ENCODE measurements at places on chromosomes 6 and 20.

DNA sequence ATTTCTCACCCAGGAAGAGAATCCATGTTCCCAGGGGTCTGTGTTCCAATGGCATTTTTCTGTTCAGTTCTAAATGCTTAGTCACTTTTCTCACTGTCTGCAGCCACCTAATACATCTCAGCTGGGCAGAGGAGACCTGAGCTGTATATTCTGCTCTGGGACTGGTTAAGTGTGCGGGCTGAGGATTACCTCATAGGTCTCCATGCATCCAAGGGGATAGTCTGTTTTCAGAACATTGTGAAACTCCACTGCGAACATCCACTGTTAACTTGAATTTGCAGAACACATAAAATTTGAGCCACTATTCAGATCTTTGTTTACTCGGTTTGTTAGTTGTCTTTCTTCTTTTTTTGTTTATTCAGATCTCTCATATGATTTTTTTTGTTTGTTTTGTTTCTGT lies 947.1 kb downstream of the TFAP2A start:
- no peak for DNase-seq

- no peak for DNase-seq
Measured at GRCh38 chr6:169070506-169071176, 183.0 kb downstream of the THBS2 start.

DNA sequence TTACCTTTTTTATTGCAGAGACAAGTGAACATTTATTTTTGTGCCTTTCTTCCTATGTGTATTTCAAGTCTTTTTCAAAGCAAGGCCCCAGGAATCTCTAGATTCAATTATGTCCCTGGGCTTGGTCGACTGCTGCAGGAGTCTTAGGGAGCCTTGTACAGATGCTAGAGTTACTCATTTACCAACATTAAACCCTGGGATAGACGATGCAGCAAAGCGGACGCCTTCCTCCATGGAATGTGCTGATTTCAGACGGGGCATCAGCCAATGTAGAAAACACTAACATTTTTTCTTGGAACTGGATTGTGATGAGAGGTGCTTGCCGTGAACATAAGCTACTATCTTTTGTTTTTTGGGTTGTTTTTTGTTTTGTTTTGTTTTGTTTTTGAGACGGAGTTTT lies 55.9 kb downstream of the CD164 start:
- DNase-seq, result no peak

GRCh38 chr20:39876976-39877635 lies 811.9 kb downstream of the MAFB start:
- no peak for DNase-seq

DNA sequence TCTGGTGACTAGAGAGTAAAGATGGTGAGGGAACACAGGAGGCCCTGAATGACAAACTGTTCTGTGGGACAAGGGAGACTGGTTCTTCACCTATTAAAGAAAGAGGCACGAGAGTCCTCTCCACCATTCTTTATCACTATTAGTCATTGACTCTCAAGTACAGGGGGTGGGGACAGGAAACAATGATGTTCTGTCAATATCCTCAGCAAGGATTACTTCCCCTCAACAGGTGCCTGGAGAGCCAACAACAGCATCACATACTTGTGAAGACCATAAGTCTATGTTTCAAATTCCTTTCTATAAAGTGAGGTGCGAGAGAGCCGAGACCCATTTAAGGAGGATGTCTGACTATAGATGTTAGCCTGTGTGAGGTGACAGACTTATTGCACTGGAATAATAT lies 72.4 kb upstream of the TBC1D7 start:
- DNase-seq, result no peak

- no peak for DNase-seq
Measured at GRCh38 chr6:57254055-57254717, 32.1 kb upstream of the RAB23 start.
